ENCODE measurements at places on chromosomes 2 and 18. TPM values are rescaled to one million over a fixed set of nuclear protein-coding genes. Genes with fewer than 3 reads are reported as not detected.

- H3K4me3 ChIP-seq, result no peak overlapping the region
- H3K36me3 ChIP-seq, result peaks cover 2% of the 10 kb centered on the region
- peaks cover 12% of the 10 kb centered on the region for H3K4me1 ChIP-seq
Observed at GRCh38 chr2:28568533-28568932, 72.7 kb downstream of the PLB1 start.

GRCh38 chr18:43663159-43663558, 385.9 kb upstream of the SYT4 start:
- no peak overlapping the region for H3K27ac ChIP-seq
- no peak overlapping the region for H3K4me3 ChIP-seq
- no peaks in the 10 kb centered on the region for H3K36me3 ChIP-seq
- no peak for DNase-seq
- no peaks in the 10 kb centered on the region for H3K27me3 ChIP-seq
- H3K4me1 ChIP-seq, result no peaks in the 10 kb centered on the region

DNA sequence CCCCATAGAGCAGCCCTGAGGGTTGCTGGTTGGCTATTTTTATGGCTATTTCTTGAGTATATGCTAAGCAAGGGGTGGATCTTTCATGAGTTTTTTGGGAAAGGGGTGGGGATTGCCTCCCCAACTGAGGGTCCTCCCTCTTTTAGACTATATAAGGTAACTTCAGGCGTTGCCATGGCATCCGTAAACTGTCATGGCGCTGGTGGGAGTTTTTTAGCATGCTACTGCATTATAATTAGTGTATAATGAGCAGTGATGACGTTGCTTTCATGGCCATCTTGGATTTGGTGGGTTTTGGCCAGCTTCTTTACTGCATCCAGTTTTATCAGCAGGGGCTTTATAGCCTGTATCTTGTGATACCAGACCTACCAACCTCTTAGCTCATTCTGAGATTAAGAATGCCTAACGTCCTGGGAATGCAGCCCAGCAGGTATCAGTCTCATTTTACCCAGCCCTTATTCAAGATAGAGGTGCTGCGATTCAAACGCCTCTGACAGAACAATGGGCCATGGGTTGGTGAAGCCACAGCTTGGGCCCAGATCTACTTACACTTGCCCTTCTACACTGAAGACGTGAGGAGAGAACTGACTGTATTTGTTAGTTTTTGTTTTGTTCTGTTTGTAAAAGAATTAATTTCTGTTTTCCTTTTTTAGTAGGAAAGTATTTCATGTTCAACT, 53.8 kb upstream of the TMEM163 start:
- DNase-seq, result no peak
- no peaks in the 10 kb centered on the region for H3K27me3 ChIP-seq
- no peak overlapping the region for H3K27ac ChIP-seq
- H3K36me3 ChIP-seq, result no peaks in the 10 kb centered on the region
- H3K4me3 ChIP-seq, result no peak overlapping the region

DNA sequence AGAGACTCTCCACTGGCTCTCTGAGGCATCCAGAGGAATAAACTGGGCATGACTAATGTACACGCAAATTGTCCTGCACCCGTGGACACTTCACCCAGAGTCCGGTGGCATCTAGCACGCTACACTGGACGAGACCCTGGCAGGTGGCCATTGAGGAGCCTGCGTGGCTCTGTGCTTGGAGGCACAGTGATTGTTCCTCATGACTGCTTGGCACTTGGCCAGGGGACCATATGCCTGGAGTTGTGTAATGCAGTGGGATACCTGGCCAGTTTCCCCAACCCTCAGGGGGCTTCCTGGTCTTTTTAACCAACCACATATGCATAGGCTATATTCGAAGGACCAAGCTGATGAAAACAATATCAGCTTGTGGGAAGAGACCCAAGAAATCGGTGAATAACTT, 66.6 kb downstream of the MTCL1 start:
- H3K4me1 ChIP-seq, result no peaks in the 10 kb centered on the region
- no peak overlapping the region for H3K4me3 ChIP-seq
- H3K27me3 ChIP-seq, result no peaks in the 10 kb centered on the region
- no peaks in the 10 kb centered on the region for H3K36me3 ChIP-seq
- DNase-seq, result no peak
- no peak overlapping the region for H3K27ac ChIP-seq

GRCh38 chr2:237968048-237968862, 1.4 kb downstream of the UBE2F start:
- peaks cover 5% of the 10 kb centered on the region for H3K36me3 ChIP-seq
- H3K4me1 ChIP-seq, result peaks cover 34% of the 10 kb centered on the region
- no peak for DNase-seq
- H3K4me3 ChIP-seq, result peak overlapping the region; percentile 84
- peak overlapping the region; percentile 74 for H3K27ac ChIP-seq

- H3K4me1 ChIP-seq, result peaks cover 4% of the 10 kb centered on the region
- no peak overlapping the region for H3K4me3 ChIP-seq
- H3K36me3 ChIP-seq, result no peaks in the 10 kb centered on the region
- no peaks in the 10 kb centered on the region for H3K27me3 ChIP-seq
- DNase-seq, result no peak
Observed at GRCh38 chr2:157309878-157310277, 15.7 kb downstream of the ERMN start.

- no peaks in the 10 kb centered on the region for H3K4me1 ChIP-seq
- H3K36me3 ChIP-seq, result no peaks in the 10 kb centered on the region
- H3K27me3 ChIP-seq, result peaks cover 22% of the 10 kb centered on the region
- no peak for DNase-seq
Observed at GRCh38 chr2:50345701-50346591, 686.0 kb downstream of the NRXN1 start.

Gene DPYSL5
- not detected for total RNA-seq

Gene GPR45
- not detected for total RNA-seq

Gene MAL
- total RNA-seq, result not detected
